NCI-H1092 (cell line): ENCODE measurements at places on chromosomes 6 and 20.

DNA sequence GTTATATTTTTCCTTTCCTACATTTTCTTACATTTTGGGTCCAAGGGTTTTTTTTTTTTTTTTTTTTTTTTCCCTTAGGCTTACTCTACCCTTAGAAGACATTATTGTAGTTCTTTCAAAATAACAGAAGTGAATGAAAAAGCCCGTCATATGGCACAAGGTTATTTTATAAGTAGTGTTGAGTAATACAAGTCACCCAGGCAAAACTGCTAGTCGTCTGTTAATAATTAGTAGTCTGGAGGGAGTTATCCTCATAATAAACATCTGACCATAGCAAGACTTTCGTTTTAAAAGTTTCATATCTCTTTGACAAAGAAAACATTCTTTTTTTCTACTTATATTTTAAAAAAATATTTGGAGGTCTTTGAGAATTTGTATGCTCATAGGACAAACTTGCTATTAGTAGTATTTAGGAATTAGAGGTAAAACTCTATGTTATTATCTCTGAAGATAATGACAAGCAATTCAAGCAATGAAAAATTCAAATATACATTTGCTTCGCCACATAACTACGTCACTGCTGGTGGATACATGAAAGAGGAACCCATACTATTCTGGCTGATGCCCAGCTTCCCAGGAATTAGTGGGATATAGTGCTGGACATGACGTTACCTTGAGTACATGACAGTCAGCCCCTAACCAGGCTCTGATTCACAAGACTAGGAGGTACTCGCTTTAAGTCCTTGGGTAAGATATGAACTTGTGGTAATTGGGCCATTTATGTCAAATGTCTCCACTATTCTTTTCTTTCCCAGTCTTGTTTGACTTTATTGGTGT lies 532.8 kb downstream of the GRIK2 start:
- no peak for DNase-seq

DNA sequence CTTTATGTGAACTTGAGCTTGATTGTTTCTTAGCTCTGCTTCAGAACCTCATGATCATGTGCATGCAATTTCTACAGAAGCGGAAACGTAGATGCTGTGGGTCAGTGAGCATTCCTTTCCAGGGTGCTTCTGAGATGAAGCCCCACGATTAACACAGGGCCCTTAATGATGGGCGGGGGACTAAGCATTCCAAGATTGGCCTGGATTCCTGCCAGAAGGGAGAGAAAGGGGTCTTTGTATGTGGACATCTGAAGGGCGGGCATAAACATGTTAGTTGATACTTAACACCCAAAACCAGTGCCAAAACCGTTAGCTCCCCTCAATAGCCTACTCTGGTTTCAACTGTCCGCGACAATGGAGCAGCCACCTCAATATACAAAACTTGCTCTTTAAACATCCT lies 46.9 kb upstream of the POU3F2 start:
- DNase-seq: peak; percentile 93

GRCh38 chr20:1830240-1830639 lies 65.0 kb upstream of the SIRPA start:
- no peak for DNase-seq

DNA sequence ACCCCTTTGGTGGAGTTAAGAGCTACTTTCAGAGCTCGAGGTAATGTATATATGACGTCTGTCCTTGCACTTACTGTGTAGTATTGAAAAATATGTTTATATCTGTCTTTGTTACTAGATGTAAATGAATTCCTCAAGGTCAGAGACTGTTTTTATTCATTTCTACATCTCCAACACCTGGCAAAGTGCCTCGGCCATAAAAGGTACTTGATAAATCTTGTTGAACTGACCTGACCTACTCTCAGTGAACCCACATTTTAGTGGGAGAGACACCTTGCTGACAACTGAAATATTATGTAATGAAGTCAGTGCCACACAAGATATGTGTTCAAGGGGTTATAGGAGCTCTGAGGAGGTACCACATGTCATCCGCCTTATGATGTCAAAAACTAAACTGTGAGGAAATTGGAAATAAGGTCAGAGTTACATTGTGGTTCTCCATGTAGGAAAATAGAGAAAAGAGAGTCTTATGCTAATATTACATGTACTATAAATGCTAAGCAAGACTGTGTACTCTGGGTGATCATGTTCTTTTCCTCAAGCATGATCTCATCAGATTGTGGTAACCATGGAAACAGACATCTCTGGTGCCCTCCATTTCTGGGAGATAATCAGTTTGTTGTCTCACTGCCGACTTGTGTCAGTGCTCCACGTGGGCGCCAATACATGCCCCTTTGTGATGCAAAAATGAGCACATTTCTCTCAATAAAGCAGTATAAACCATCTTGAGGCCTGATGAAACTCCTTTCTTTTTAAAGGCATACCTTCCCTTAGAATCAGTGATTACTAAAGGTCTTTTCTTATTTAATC lies 5.7 kb upstream of the TMEM30A start:
- no peak for DNase-seq

- no peak for DNase-seq
Measured at GRCh38 chr6:22019857-22020256, 277.0 kb downstream of the PRL start.

GRCh38 chr6:169425628-169426370 lies 172.2 kb upstream of the THBS2 start:
- DNase-seq: no peak

GRCh38 chr6:143647732-143648131 lies 30.0 kb upstream of the PHACTR2 start:
- DNase-seq: no peak
